ENCODE measurements at places on chromosomes 3 and 15.
A peak's percentile ranks its signal among the peaks of the same experiment; 100 is the strongest.

DNA sequence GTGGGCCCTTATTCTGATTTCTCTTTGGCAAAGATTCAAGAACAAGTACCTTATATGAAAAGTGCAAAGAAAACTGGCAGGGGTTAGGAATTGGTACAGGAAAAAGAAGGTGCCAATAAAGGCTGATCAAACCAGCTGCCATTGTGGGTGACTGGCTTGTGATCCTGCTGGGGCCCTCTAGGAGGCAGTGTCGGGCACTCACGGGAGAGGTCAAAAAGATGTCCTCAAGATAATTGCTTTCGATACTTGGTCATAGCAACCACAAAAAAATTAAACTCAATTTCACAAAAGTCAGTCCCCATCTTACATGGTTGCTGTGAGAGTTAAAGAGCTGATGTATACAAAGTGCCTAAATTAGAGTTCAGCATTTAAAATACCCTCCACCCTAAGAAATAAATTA is 31.0 kb upstream of the CAV3 start:
- no peak for DNase-seq

GRCh38 chr15:64070965-64071851 is 22.4 kb downstream of the CIAO2A start:
- peak; percentile 73 for DNase-seq

DNA sequence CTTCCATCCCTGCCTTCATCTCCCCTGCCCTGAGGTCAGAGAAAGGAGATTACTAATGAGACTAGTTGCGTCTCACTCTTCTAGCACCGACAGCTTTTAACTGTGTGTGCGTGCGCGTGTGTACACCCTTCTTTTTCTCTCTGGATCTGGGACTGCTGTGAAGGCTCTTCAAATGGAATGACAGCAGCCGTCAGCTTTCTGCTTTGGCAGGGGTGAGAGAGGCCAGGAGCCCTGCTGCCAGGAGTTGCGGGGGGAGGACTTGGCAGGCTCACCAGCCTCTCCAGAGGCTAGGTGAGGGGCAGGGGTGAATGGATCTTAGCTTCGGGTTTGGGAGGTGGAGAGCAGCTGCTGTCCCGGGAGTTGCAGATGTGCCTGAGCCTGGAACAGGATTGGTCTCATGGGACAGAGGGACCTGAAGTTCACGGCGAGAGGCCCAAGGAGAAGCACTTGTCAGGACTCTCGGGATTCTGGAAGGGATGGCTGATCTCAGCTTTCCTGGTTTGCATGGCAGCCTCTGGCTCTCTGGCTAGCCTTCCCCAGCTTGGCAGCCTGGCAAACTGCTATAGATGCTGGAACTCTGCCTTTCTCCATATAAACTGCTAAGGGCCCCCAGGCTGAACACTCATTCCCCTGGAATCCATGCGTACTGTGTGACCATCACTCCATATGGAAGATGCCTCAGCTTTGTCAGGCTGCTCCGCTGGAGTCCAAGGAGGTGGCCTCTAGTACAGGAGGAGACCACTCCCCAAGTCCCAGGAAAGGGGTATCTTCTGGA is 16.6 kb downstream of the TEX264 start:
- no peak for DNase-seq

DNA sequence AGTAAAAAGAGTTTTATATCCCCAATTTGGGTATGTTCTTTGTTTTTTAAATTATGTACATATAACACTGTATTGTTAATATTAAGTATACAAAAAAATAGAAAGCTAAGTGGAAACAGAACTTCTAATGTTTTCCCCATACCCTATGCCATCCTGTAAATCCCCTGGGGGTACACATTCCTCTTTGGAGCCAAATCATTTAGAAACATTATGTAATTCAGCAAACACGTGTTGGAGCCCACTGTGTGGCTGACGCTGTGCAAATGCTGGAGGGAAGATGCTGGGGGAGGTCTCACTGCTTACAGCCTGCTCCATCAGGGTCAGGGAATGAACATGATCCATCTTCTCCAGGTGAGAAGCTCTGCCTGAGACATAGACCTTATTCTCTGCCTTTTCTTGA is 52.8 kb downstream of the CRTC3 start:
- no peak for DNase-seq

DNA sequence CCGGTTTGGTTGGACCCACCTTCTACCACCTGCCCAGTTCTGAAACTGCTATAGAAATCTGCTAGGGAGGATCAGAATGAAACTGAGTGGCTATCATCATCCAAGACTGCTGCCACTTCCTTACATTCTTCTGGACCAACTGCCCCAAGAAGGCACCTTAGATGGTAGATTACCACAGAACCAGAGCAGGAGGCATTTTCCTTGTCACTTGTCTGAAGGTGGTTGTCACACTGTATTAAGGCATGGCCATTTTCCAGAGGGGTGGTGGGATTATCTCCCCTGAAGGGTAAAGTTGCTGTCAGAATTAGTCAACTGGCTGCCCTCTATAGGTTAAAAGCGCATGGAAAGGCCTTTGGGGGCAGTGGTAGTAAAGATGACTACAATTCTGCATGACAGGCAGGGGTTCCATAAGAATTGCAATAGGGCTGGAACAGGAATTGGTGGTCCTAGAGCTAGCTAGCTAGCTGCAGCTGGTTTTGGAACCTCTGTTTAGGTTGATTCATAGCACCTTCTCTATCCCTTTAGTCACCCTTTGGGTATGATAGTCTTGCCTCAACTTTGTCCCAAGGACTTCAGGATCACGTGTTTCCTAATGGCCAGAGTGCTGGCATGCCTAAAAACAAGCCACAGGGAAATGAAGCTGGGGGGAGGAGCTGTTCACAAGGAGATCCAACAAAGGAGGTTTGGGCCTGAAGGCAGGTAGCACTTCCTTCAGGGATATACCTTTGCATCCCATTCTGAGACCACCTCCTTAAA is 4.8 kb upstream of the CSPG5 start:
- DNase-seq, result peak; percentile 63

GRCh38 chr3:184539801-184540435 is 21.7 kb upstream of the EPHB3 start:
- DNase-seq, result no peak

- DNase-seq, result no peak
These were observed 669.9 kb downstream of the OTOL1 start for GRCh38 chr3:162166543-162166942.

DNA sequence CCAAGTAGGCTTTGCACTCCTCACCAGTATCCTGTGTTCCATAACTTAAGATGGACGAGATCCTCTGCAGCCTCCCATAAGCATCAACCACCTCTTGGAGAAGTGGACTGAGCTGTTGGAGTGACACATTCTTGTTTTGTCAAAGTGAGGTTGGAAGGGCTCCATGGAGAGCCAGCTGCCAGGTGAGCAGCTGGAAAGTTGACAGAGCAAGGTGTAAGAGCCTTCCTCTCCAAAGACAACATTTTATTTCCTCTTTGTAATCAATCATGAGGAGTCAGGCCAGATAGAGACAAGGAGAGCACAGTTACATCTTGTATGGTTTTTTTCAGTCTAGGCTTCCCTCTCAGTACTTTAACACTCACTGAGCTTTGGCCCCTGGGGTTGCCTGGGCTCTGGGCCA is 5.1 kb downstream of the ABI3BP start:
- DNase-seq, result no peak

DNA sequence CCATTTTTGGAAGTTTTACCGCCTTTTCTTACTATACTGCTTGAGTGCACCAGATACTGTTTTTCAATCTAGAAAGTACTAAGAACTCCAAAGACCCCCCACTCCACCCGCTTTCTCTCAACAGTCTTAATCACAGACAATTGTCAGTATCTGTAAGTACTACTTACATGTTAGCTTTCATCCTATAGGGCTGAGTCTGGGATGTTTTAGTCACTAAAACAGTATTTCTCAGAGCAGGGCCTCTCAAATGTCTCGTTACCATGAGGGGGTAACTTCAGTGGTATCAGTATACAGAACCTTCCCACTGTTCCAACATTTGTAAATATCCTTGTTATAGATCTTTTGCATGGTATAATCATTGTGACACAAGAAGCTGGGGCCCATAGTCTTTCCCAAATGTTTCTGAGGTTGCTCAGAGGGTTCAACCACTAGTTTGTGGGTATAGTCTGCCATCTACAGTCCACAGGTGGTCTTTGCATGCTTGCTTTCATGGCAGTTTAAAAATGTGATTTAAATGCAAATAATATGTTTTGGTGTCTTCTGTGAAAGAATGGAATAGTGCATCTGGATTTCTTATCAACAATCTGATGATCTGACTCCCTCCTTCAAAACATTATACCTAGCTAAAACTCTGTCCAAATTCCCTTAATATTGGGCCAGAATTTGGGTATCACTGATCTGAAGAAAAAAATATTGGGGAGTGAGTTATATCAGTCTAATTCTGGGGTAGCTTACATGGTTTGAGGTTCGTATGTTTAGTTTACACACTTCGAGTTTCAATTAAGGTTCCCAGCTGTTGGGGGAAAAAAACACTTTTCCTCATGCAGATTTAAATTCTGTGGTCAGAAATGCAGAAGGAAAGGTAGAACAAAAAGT is 18.0 kb upstream of the DNAJC13 start:
- peak; percentile 68 for DNase-seq

DNA sequence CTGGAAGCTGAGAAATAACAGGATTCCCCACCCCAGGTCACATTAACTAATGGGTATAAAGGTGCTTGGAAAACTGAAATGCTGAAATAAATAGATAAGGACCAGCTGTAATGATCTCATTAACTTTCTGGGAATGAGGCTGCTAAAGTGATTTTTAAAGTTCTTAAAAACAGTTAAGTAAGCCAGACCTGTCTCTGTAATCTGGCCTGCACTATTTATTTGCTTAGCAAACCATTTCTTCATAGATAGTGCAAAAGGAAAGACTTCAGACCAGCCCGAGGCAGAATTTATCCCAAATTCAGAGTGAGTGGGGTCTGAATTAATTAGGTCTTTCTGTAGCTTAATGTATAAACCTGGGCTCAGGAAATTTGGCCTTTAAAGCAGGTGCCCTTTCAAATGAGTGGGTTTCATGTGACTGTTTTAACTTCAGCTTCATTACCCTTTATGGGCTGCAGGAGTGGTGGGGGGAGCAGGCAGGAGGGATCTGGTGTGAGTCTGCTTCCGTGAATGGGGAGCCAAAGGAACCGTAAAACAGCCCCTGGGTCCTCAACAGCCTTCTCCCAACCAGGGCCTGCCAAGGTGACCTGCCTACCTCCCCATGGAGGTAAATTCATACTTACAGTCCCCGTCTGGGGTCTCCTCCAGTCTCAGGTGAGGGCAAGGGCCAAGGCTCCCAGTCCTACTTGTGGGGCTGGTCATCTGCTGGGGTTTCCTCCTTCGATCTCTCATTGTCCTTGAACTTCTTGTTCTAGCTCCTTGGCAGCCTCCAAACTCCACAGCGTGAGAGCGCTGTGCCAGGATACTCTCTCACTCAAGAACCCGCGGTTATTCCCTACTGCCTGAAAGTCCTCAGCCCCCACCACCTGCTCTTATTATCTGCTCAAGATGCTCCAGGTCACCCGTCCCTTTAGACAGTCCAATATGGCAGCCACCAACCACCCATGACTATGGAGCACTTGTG is 31.2 kb downstream of the MAGEF1 start:
- DNase-seq, result no peak

- DNase-seq, result peak; percentile 64
These were observed 48.0 kb upstream of the FSTL1 start for GRCh38 chr3:120498556-120499346.

DNA sequence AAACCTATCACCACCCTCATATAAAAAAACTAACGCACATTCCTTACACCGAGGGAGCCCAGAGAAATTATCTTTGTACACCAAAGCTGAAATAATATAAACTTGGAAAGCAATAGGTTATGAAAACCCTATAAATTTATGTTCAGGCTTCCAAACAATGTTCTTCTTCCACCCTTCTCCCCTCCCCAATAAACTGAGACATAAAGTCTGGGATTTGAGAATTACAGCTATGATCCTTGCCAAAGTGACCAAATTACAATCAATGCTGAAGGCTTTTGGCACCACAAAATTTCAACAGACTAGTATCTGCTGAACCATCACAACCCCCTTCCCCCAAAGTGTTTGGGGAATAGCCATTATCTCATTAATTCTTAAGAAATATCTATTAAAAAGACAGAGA is 237.8 kb downstream of the FMN1 start:
- no peak for DNase-seq

DNA sequence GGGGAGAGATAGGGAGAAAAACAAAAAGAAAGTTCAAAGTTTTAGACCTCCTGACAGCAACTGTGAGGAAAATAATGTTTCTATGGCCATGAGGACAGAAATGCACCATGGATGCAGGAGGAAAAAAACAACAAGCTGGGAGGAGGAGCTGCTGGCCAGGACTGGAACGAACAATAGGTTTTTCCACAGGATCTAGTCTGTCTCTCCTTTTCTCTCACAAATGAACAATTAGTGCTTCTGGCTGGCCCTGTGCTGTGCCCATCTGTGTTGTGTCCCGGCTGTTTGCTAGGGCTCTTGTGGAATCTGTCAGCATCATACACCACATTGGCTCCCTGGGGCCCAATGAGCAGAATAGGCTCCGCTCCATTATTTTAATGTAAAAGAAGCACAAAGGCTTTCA is 15.2 kb downstream of the GK5 start:
- no peak for DNase-seq

DNA sequence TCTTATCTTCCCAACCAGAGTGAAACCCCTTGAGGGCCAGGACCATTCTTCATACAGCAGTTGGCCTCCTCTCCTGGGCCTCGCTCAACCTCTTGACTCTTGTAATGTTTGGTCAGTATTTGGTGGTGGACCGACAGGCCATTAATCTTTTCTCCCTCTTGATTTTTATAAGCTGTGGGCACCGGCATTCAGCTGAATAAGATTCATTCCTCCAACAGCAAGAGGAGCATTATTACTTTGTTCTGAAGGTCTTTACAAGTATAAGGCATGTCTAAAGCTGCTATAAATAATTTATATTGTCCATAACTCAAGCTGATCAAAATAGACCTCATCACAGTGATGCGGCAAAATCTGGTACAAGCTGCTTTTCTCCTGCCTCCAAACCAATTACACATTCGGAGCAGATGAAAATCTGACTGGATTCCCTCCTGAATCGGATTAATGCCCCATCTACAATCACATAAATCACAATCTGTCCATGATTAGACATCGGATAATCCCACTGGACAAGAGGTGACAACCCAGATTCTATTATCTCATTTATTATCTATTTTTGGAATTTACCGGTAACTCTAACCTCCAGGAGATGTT is 8.4 kb upstream of the ISL2 start:
- DNase-seq, result no peak
